ENCODE measurements at places on chromosomes 2 and 18.

DNA sequence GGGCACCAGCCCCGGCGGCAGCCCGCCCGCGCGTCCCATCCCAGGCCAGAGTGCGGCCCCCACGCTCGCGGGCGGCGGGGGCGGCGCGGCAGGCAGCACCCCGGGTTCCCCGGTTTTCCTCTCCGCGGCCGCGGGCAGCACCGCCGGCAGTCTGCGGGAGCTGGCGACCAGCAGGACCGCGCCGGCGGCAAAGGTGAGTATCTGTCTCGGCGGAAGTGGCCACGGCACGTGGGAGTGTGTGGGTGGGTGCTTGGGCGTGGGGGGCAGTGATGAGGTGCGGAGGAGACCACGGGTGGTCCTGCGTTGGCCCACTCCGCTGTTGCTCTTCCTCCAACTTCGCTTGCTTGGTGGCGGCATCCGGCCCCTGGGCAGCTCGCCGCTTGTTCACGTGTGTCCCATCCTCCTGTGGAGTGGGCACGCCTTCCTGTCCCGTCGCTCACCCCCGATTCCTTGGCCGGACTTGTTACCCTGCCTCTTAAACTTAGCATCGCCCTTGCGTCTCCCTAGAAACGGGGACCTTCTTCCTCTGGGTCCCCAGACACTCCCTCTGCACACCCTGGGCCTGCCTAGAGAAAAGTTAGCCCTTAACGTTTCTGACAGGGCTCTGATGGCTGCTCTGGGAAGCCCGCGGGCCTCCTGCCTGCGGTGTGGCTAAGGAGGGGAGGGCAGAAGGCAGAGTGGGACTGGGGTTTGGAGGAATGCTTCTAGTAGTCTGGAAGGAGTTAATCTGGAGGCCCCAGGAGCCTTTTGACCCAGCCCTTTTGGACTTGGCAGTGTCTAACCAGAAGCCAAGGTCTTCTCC lies 1.1 kb downstream of the SH3RF3 start:
- peak; percentile 46 for DNase-seq

DNA sequence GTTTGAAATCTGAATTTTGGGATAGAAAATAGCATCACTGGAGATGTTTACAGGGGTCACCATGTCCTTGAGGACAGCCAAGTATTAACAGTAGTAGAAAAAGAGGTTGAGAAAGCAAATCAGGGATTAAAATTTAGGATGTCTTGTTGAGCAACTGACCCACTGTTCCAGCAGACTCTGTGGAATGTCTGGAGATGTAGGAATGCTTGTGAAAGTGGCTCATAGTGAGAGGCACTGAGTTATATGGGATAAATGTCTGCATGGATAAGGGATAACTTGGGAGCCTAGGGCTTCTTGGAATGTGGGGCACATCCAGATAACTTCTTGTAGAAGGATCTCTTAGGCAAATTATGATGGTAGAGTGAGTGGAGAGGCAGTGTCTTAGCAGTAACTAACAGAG lies 495.0 kb downstream of the TMX3 start:
- DNase-seq: no peak

GRCh38 chr2:11738589-11739436 lies 7.6 kb upstream of the LPIN1 start:
- peak; percentile 86 for DNase-seq

DNA sequence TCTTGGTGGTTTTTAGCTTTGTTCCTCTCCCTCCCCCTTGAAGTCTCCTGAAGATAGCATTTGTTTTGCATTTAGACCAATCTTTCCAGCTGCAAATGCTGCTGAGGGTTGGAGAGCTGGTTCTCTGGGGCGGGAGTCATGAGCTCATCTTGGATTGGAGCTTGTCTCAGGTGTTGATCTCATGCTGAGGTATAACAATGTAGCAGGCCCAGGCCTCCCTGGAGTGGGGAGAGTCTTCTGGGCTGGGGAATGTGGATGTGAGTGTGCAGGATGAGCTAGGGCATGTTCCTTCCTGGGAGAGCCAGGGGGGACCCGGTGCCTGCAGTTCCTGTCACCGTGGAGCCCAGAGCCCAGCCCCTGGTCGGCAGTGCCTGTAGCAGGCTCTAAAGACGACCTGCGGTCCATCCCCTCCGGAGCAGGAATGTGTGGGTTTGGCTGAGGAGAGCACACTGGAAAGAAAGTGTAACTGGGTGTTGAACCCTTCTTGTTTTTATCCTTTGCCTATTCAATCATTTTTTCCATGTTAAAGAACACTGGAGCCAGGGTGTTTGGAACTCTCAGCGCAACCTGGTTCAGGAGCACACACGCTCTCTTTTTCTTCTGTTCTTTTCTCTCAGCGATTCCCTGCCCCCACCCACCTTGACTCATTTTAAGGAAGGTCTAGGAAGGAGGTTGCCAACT lies 2.7 kb downstream of the ZNF532 start:
- DNase-seq: no peak

- no peak for DNase-seq
Measured at GRCh38 chr2:9814129-9814868, 29.0 kb upstream of the TAF1B start.

GRCh38 chr2:10240911-10241610 lies 61.6 kb upstream of the HPCAL1 start:
- no peak for DNase-seq

DNA sequence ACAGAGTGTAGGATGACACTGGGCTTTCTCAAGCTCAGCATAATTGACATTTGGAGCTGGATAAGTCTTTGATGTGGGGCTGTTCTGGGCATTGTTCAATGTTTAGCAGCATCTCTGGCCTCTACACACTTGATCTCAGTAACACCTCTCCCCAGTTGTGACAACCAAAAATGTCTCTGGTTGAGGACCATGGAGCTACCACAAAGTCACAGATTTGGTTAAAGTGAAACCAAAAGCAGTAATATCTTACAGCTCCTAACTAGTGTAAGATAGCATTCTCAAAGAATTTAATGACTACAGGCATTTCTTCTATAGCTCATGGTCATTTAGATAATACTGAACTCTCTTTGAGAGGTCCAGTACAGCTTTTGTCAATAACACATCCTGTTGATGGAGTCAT lies 23.4 kb upstream of the PAX3 start:
- DNase-seq: no peak

- DNase-seq: no peak
Measured at GRCh38 chr18:50461251-50461650, 86.4 kb downstream of the SKA1 start.

GRCh38 chr2:106068451-106068850 lies 125.7 kb downstream of the UXS1 start:
- DNase-seq: no peak

DNA sequence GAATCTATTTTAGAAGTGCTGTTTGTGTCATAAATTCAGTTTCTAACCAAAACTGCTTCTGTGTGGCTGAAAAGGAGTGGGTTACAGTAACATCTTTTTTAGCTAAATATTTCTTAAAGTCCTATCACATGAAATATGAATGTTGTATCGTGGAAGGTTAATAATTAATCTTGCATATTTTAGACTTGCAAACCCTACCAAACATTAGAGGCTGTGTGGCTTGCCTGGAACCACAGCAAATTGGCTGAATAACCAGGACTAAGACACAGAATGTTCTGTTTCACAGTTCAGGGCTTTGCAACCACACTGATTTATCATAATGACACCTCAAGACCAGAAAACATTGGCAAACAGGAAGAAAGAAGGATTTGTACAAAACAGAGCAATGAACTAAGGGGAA lies 208.9 kb upstream of the CNTNAP5 start:
- no peak for DNase-seq

- no peak for DNase-seq
Measured at GRCh38 chr2:17306706-17307105, 211.5 kb downstream of the RAD51AP2 start.

- DNase-seq: no peak
Measured at GRCh38 chr2:127078666-127079270, 28.2 kb downstream of the BIN1 start.

DNA sequence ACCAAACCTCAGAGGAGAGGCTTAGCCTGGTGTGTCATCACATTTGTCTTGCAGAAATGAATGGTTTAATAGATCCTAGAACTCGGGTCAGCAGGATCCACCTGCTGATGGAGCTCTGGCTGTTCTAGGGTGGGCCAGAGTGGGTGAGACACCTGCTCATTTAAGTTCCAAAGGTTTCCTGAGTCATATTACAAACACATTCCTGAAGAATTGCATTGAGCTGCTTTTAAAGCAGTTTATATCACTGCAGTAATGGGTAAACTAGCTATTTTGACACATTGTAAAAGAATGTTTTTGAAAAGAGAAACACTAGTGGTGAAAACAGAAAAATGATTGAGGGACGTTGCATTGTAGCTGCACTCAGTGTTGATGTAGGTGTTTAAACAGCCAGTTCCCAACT lies 175.3 kb upstream of the TCF4 start:
- DNase-seq: no peak

- no peak for DNase-seq
Measured at GRCh38 chr18:3584897-3585460, 135.0 kb downstream of the TGIF1 start.

DNA sequence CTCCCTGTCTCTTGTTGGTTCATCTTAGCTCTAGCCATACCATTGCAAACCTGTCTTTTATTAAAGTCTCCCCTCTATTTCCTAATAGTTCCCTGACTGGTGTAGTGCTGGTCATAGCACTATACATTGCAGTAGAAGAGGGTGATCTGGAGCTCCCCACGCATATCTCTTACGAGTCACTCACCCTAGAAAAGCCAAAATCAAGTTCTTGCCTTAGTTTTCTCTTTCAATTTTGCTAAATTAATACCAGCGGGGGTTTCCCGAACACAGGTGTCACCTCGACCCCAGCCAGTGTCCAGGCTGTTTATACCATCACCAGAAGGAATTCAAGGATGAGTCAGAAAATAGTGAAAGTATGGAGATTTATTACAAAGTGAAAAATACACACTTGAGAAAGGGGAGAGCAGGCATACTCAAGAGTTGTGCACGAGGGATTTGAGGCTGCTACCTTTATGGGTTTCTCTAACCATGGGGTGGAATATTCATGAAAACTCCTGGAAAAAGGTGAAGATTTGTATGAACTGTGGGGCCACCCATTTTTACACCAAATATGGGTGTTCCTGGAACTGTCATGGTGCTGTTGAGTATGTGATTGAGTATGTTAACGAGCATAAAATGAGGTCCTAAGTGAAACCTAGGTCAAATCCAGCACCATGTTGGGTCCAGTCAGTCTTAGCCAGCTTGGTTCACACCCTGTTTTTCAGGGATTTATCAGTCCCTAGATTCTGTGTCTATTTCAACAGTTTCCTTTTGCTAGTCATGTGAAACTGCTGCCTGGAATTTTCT lies 20.2 kb downstream of the PROKR1 start:
- no peak for DNase-seq

- DNase-seq: peak; percentile 34
Measured at GRCh38 chr2:145066856-145067548, 547.1 kb upstream of the ZEB2 start.

DNA sequence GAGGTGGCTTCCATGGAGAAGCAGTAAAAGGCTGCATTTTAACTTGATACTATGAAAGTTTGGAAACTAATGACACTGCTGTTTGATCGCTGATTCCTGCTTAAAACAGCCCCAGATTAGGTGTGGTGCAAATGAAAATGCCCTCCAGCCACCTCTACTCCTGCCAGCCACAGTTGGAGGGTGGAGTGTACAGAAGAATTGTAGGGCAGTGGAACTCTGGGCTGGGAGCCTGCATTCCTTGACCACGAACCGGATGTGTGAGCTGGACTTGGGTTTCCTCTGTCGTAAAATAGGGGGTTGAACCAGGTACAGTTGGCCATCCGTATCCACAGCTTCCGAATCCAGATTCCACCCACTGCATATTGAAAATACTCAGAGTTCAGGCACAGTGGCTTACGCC lies 84.6 kb upstream of the RFX8 start:
- no peak for DNase-seq

DNA sequence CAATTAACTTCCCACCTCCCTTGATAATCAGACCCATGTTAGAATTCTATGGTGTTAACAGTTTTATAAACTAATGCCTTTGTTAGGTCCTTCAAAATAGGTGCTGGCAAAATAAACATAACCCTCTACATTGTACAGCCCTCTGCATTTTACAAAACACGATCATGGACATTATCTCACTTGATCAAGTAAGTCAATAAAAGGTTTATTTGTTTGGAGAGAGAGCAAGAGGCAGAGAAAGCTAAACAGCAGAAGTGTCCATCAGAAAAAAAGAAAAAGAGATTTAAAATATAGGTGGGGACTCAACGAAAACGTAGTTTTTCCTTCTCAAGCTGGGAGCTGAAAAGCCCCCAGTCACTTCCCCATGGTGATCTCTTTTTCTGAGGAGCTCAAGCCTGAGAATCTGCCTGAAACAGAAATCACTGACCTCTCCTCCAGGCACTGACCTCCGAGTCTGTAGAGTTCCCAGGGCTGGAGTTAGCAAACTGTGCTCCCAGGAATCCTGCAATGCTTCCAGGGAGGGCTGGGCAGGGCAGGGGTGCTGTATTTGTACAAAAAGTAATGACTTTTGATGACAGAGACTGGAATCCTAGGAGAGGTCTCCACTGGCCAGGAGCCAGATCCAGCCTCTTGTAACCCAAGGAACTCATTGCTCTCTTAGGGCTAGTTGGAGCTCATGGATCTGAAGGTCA lies 137.8 kb upstream of the KLHL29 start:
- no peak for DNase-seq

DNA sequence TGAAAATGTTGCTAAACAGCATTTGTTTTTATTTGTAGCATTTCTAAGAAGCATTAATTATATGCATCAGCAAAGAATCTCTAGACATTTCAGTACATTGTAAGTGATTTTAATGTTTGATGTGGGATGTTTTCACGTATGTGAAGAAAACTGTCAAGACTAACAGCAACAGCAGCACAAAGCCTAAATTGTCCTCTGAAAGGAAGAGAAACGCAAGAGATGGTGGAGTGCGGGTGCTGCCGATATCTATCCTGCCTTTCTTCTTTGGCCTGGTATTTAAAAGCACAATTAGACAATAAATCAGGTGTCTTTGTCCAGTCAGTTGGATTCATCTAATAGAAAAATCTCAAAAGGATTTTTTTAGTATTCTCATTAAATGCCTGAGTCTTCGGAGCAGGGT lies 3.1 kb downstream of the TWIST2 start:
- no peak for DNase-seq

DNA sequence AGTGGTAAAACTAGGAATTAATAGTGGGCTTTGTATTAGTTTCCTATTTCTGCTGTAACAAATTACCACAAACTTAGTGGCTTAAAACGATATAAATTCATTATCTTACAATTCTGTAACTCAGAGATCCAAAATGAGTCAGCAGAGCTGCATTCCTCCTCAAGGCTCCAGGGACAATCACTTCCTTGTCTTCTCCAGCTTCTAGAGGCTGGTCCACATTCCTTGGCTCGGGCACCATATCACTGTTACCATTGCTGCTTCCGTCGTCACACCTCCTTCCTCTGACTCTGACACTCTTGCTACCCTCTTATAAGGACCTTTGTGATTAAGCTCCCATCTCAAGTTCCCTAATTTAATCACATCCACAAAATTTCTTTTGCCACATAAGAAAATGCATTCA lies 567.8 kb upstream of the KLHL29 start:
- DNase-seq: no peak

Data from tibial artery (tissue), 4 donors.